Cardiac fibroblast (primary cell): ENCODE measurements at places on chromosomes 13 and 19.
A peak's percentile ranks its signal among the peaks of the same experiment; 100 is the strongest.

DNA sequence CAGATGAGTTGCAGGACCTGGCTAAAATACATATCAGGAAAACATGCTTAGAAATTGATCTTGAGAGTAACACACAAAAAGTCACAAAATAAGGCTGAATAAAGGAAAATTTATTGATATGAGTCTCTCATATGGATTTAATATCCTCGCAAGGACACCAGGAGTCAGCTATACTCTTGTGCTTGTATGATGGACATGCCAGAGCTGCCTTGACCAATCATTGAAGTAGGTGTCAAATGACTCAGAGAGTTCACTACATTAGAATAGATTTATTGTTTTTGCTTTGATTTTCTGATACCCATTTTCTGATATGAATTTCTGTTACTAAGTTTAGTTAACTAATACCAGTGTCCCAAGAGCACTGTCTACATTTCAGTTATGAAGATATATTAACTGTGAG is 37.4 kb upstream of the CSNK1A1L start:
- no peak for DNase-seq

- DNase-seq = no peak
Observed at GRCh38 chr19:57443121-57443696, 8.1 kb downstream of the ZNF749 start.

DNA sequence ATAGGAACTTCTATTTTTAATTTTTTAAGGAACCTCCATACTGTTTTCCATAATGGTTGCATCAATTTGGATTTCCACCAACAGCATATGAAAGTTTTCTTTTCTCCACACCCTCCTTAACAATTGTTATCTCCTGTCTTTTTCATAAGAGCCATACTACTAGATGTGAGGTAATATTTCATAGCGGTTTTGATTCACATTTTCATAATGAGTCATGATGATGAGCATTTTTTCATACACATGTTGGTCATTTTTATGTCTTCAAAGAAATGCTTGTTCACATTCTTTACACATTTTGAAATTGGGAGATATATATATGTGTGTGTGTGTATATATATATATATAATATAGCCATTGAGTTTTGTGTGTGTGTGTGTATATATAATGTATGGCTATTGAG is 420.3 kb upstream of the PCDH9 start:
- DNase-seq = no peak

DNA sequence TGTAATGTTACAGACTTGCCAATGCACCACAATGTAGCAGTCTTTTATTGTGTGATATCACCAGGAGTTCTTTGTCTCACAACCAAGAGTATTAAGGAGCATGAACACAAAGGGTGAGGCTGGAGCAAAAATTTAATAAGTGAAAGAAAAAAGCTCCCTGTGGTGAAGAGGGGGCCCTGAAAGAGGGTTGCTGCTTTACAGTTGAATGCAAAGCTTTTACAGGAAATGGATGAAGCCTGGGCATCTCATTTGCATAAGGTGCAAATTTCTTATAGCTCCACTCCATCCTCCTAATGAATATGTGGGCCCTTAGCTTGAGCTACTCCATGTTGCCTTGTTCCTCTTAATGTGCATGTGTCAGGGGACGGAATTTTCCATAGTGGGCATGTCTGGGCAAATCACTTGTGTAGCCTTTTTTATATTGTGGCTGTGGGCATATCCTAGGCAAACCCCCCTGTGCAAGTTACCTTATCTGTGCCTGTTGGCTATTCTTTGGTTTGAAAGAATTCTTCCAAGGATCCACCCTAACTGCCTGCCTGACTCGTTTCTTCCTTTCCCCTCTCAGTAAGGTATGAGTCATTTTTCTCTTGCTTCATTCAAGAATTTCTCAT is 45.3 kb upstream of the TRPC4 start:
- DNase-seq = no peak

DNA sequence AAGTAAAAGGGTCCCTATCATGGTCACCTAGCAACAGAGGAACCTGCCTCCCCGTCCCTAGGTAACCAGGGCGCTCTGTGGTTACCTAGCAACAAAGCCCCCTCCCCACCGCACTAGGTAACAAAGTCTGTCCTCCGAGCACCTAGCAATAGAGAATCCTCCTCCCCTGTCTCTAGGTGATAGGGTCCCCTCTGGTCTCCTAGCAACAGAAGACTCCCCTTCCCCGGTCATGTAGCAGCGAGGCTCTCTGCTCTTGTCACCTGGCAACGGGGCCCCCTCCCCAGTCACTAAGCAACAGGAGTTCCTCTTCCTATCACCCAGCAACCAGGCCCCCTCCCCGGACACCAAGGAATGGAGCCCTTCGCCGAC is 307 bp downstream of the JOSD2 start:
- DNase-seq = peak; percentile 17

DNA sequence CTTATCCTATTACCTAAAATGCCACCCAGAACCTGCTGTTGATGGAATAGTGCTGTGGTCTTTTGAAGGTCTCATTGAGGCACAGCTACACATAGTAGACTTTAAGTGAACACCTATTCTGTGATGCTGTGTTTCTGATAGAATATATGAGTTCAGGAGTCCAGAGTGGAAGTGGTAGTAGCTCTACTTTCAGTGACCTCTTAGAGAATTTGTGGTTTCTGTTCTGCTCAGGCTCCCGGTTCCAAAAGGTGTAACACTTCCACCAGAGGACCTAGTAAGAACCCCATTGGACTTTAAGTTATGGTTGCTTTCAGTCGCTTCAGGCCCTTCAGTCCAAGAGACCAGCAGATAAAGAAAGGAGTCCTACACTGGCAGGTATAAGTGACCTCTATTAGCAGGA is 11.4 kb upstream of the MYCBP2 start:
- DNase-seq = no peak

DNA sequence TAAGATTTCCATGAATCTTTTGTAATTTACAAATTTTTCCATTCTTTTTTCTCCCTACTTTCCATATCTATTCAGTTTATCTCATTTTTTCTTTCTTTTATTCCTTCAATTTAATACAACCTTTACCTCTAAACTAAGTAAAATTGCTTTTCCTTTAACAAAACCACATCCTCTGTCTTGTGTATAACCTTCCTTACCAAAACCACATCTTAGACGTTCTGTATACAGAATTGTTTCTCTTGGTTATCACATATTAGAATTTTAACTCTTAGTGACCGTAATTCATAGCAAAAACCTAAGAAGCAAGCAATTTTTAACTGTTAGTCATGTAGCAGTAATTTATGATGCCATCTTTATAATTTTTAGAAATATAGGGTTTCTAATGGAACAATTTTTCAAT is 15.0 kb downstream of the PPP5C start:
- DNase-seq = no peak

- no peak for DNase-seq
Observed at GRCh38 chr19:7076151-7076550, 6.6 kb downstream of the ZNF557 start.

- DNase-seq = peak; percentile 13
Observed at GRCh38 chr13:50677258-50677657, 166.2 kb downstream of the DLEU7 start.

- DNase-seq = peak; percentile 87
Observed at GRCh38 chr13:24271601-24272451, 37.6 kb upstream of the C1QTNF9 start.

DNA sequence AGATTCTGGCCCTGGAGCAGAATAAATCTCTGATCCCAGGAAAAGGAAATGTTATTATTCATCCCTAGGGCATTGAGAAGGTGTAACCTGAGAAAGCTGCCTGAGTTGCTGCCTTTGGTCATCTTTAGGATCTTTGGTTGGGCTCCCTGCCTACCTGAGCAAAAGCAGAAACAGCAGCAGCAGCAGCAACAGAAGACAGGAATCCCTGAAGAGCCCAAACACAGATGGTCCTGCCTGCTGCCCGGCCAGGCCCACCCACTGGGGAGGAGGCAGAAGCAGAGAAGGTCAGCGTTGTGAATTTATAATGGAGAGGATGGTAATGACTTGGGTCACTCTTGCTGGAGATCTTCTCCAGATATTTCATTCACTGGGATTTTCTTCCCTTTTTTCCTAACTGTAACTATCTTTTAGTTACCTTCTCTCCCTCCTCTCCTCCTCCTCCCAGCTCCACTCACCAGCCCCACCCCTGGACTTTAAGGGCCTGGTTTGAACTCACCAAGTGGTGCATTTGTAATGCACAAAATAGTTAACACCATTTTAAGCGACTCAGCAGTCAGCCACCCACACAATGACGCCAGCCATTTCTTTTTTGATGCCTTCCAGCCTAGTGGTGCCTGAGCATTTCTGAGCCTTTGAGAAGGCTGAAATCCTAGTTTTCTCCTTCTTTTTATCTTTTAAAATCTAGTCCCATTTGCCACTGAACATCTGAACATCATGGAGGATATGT is 91.7 kb downstream of the HSPH1 start:
- no peak for DNase-seq

GRCh38 chr19:49318296-49318695 is 6.7 kb downstream of the SLC6A16 start:
- DNase-seq = no peak

GRCh38 chr13:44350775-44351504 is 22.7 kb upstream of the SERP2 start:
- no peak for DNase-seq

GRCh38 chr19:51271067-51271466 is 20.2 kb downstream of the SIGLECL1 start:
- no peak for DNase-seq

DNA sequence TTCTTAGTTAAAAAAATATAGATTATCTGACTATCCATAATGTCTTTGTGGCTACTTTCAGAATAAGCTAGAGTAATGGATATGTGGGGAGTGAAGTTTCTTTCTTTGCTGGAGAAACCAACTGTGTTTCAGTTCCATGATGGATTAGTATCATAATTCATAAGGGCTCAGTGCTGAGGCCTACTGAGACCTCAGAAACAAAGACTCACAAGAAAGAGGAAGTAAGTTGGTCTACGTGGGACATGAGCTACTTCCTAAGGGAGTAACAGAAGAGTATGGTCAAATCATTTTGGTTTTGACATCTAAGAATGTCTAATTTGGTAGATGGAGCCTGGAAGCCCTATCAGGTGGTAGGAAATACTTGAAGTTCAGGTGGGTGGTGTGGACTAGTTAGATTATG is 99.0 kb upstream of the HTR2A start:
- DNase-seq = no peak

GRCh38 chr13:32946558-32946957 is 69.7 kb upstream of the KL start:
- DNase-seq = no peak

DNA sequence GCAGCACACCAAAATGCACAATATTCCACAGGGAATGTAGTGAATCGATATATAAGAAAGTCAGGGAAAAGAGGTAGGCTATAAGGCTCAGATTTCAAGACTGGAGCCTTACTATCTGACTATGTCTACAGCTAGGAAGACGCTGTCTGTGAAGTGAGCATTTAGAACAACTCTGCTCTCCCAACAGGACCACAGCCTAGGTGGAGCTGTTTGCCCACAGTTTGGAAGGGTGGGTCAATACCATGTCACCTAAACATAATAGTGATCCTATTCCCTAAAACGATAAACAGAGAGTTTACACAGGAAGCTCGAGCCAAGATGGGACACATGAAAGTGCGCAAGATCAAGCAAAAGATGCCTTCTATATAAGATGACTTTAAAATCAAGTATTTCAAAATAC is 2486.0 kb upstream of the PCDH20 start:
- DNase-seq = no peak

DNA sequence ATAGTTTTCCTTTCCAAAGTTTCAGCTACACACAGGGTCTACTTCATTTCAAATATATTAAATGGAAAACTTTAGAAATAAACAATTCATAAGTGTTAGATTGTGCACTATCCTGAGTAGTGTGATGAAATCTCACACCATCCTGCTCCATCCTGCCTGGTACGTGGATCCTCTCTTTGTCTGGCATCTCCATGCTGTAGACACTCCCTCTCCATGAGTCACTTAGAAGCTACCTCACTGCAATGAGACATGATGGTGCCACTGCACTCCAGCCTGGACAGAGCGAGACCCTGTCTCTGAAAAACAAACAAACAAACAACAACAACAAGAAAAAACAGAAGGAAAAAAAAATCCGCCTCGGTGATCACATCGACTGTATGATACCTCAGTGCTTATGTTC is 191.8 kb downstream of the PCCA start:
- no peak for DNase-seq

DNA sequence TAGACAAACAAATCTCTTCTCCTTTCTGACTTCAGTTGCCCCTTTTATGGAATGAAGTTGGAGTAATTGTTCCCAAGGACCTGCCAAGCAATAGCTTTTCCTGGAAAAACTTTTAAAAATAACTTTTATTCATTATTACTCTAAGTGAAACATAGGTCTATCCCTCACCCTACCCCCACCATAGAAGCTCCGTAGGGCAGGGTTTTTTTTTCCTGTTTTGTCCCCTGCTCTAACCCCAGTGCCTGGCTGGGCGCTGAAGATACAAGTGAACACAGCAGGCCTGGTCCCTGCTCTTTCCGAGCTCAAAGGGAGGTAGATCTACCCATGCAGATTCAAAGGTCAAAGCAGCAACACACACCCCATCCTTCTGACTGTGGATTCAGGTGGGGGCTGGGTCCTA is 8.7 kb upstream of the GNG8 start:
- DNase-seq = no peak

GRCh38 chr13:99989276-99990125 is 7.9 kb downstream of the ZIC2 start:
- DNase-seq = no peak

DNA sequence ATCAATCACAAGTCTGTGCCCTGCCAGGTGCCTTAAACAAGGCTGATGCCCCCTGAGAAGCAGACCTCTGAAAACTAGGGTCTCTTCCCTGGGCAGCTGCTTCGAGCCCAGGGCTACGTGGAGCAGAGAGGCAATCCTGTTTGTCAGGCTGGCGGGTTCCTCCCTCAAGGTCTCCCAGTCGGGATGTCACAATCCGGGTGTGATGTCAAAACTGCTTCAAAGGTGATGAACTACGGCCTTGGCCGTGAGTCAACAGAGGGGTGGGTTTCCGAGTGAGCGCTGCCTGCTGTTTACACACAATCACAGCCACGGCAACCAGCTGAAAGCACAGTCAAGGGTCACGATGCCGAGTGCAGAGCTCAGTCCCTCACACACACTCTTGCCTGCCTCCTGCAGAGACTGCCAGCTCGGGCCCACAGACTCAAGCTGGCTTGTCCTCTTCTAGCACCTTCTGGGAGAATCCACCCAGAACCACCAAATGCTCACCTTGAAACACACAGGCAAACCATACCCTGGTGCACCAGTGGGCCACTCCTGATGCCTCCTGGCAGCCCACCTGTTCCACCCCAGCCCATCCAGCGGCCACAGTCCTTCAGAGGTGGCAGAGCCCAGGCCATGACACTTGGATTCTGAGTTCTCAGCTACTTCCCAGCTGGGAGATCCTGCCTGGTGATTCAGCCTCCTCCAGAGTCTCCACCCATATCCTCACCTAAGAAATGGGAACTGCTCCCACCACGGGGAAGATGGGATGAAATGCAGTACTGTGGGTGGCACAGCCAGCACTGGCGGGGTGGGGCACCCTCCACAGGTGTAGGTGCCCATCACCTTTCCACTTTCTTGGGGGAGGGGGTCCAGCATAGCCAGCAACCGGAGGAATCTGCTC is 6.8 kb downstream of the ELL start:
- DNase-seq = peak; percentile 90

GRCh38 chr19:21314676-21315075 is 14.5 kb downstream of the ZNF708 start:
- peak; percentile 57 for DNase-seq

- DNase-seq = peak; percentile 93
Observed at GRCh38 chr19:14510311-14511228, 7.6 kb downstream of the DNAJB1 start.
